T-helper 2 cell treated with Interferon-gamma antibody and Interleukin-4, amounts not matched to agents 5 μg/mL and 100 μg/mL, for 36 hours (primary cell): ENCODE measurements at places on chromosomes 6 and 20.

- no peak for DNase-seq
Measured at GRCh38 chr6:43995137-43995536, 132.1 kb downstream of the MRPL14 start.

DNA sequence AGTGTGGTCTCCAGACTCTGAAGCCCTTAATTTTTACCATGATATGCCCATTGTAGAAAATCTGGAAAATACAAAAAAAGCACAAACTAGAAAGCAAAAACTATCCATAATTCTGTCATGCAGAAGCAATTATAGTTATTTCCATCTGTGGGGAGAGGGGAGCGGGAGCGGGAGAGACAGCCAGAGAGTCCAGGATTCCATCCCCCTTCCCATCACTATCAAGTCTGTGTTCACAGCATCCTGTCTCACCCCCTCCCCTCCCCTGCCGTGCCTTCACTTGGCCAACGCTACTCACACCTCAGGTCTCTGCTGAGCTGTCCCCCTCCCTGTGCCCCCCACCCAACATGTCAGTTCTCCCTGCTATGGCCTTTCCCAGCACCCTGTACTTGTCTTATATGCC lies 14.5 kb downstream of the RIMS4 start:
- DNase-seq: no peak

GRCh38 chr20:31722257-31723068 lies at the start of gene BCL2L1:
Gene BCL2L1, minus strand, starts transcription at chr20:31722868. Its CDS starts 650 bp downstream, at chr20:31722218.
- peak; percentile 77 for DNase-seq

- no peak for DNase-seq
Measured at GRCh38 chr6:3585320-3585935, 128.6 kb upstream of the SLC22A23 start.

DNA sequence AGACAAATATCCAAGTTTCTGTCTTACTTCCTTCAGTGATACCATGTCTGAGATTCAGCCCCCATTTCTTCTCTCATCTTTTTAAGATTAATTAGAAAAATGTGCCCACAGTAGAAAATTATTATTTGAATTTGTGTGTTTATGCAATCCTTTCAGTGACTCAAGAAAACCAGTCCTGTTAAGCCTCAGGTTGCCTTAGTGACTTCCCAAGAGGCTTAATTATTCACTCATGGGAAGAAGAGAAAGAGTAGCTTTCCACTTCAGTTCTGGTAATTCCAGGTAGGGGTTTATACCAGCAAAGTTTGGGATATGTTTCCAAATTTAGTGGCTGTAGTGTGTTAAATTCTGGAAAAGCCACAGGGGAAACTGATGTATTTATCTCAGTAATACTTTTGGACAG lies 149.1 kb downstream of the RIMS1 start:
- no peak for DNase-seq

DNA sequence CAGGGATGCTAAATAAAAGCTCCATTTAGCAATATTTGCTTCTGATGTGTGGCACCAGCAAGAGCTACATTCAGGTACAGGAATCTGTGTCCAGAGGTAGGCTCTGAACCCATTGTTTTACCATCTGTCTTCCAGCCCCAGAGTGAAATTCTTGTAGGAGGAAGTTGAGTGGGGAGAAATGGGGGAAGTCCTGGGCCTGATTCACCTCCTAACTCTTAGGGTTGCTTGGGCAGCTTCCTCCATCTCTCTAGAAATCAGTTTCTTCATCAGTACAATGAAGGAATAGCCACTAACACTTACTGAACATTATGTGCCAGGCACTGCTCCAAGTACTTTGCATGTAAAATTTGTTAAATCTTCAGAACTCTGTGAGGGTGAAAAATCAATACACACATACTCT lies 35.1 kb upstream of the TSPYL1 start:
- DNase-seq: no peak

- no peak for DNase-seq
Measured at GRCh38 chr6:157613011-157613522, 210.0 kb upstream of the SNX9 start.

- DNase-seq: peak; percentile 22
Measured at GRCh38 chr6:166415306-166415705, 32.6 kb upstream of the MPC1 start.

DNA sequence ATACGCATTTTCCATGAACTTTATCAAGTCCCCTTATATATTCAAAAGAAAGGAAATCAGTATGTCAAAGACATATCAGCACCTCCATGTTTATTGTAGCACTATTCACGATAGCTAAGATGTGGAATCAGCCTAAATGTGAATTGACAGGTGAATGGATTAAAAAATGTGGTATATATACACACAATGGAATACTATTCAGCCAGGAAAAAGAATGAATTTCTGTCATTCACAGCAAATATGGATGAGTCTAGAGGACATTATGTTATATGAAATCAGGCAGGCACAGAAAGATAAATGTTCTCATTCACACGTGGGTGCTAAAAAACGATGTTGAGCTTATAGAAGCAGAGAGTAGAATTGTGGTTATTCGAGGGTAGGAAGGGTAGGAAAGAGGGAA lies 5.3 kb downstream of the FIG4 start:
- DNase-seq: no peak

DNA sequence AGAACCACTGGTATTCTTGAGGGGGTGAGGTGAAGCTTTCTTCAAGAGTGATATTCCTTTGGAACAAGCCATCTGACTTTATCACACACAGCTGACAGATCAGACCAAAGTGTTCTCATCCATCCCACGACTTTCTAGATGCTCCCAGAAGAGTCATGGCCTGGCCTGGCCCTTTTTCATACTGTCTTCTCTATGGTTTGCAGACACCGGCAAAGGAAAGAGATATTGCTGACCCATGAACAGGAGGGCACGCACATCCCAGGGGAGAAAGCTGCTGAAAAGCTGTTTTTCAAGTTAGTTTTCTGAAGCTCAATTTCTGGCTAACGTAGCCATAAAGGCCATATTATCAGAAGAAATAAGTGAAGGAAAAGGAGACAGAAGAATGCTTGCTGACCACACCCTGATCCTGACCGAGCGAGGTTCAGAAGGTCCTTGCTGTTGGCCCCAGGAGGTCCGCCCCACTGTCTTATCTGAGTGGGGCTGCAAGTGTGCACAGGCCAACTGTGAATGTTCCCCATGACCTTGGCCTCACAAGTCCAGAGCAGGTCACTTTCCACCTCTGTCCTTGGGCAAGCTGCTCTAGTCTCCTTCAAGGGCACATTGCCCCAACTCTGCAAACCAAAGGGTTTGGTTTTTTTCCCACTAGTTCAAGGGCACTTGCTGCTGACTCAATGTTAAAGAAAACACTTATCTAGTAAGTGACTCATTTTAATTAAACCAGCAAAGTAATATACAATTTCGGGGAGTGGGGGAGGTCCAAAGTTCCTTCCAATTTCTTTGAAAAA lies 2.0 kb downstream of the ACSS1 start:
- DNase-seq: no peak

GRCh38 chr6:163226836-163227485 lies 187.6 kb upstream of the QKI start:
- DNase-seq: no peak

DNA sequence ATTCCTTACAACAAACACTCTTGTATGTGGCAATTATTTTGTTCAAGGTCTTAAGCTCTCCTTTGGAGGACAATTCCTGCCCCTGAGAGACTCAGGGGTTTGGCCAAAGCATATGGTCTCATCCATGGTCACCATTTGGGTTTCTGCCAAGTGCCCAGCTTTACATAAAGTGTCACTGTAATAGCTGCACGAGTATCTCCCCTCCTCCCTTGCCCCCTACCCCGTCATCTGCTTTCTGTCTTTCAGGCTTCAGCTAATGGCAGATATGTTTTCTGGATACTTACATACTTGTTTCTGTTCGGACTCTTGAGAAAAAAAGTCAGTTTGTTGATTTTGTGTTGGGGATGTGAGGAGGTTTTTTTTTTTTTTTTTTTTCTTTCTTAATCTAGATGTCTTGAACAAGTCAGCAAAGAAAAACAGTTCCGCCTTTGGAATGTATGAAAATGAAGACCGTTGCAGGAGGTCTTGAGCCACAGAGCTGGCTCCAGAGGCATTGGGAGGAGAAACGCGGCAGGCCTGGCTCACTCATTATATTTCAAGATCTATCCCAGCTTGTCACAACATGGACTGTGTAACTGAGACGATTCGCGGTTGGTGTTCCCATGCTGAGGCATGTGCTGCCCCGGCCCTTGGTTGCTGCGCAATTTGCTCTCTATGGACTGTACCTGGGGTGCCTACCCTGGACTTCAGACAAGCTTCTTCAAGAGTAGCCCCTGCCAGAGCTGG lies 32.6 kb upstream of the STX16 start:
- no peak for DNase-seq

- no peak for DNase-seq
Measured at GRCh38 chr20:63521602-63522001, 1.0 kb downstream of the PPDPF start.

DNA sequence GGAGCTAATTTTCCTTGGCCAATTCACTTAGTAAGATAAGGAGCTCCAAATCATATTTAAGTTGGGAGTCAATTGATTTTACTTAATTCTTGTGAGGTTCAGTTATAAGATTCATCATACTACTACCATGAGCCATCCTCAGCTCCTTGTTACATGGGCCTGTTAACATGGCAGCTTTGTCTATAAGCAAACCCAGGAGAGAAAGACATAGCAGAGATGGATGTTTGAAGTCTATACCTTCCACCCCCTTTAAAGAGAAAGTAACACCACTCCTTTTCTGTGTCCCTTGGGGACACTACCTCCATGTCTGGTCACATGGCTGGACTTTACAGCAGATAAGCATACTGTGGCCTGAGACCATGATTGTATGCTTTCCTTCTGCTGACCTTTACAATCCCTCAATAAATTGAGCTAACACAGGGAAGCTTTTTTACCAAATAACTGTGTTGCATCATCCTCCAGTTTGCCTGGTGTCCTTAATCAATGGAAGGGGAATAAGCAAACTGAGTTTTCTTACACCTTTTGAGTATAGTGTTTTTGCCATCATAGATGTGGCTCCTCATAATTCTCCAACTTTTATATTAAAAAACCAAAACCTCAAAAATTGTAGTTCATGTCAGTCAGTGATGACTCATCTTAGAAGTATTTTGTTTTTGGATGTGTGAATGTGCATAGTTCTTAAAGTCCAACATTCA lies 9.8 kb upstream of the ZNFX1 start:
- DNase-seq: no peak

- no peak for DNase-seq
Measured at GRCh38 chr20:4127344-4127743, 112.0 kb upstream of the RNF24 start.

DNA sequence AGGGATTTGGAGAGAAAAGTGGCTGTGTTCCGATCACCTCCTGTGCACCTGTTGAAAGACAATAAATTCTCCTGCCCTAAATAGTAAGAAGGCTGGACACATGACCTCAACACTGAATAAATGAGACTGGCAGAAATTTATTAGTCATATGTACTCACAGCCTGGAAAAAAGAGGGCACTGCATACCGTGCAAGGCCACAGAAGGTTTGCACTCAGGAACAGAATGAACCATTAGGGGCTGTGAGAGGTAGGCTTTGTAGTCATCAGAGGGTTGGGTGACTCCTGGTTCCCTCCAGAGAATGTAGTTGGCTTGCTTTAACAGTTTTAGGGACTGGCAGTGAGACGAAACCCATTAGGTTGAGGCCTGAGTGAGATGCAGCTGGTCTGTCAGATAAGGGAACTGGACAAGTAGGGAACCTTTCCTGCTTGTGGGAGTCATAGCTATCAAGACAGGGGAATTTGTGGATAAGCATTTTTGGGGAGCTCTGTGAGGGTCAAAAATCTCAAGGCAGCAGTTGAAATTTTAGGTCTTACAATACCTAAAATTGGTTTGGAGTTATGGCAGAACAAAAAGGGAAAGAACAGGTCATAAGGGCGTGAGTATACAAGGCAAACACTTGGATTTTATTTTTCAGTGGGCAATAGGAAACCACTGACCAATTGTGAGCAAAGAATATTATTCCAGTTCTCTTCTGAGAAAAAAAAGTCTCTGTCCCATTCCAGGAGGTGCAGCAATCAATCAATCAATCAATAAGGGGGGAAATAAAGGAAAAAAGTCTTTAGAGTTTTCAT lies 67.9 kb upstream of the BTN3A2 start:
- no peak for DNase-seq
